Stimulated activated CD8-positive, alpha-beta memory T cell treated with anti-CD3 and anti-CD28 coated beads, Interleukin-2, amount 100 ng/mL, for 48 hours (primary cell): ENCODE measurements at places on chromosomes 7 and 10.

- DNase-seq: no peak
Observed at GRCh38 chr7:131173145-131173890, 154.4 kb upstream of the MKLN1 start.

DNA sequence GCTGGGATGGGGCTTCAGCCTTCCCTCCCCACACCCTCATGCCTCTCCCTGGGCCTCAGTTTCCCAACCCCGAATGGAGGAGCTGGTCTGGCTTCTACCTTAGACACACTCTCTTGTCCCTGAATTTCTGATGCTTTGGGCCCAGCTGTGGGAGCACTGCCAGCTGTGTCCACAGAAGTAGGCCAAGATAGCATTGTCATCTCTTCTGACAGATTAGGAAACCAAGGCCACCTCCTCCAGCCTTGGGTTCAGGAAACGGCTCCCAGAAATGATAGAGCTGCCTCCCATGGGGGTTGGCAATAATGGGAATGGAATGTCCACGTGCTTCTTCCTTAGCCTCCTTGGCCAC is 1.3 kb downstream of the PPIF start:
- no peak for DNase-seq

DNA sequence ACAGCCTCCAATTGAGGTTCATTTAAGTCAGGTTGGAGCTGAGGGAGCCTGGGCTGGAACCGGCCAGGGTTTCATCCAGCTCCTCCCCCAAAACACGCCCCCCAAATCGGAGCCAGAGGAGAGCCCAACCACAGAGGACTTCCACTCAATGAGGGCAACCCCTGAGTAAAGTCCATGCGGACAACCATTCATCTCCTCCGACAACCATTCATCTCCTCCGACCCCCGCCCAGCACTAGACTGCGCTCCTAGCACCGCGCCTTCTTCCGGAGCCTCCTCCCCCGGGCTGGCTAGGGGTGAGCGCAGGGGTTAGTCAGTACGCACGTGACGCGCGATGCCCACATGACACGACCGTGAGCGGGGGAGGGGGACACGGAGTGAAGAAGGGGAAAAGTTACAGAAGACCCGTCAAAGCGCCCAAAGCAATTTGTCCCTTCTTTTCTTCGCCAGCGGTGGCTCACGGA is 1.4 kb downstream of the MAGI2 start:
- DNase-seq: no peak

GRCh38 chr7:94873239-94873638 is 34.2 kb upstream of the PPP1R9A start:
- DNase-seq: no peak

GRCh38 chr10:135601-136464 is 578 bp downstream of the ZMYND11 start:
- peak; percentile 39 for DNase-seq

DNA sequence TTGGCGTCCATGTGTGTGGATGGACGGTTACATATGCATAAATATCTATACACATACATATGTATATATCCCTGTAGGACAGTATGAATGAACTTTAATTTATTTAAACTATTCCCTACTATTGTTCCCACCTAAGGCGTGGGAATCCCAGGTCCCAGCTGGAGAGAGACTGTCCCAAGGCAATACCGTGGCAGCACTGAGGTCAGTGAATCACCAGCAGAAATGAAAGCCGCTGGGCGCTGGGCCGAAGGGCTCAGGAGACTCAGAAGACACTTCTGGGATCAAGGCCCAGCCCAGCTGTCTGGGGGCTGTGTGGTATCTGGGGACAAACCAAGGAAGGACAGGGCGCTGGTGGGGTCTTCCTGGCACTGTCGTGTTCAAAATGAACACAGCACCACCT is 49.6 kb upstream of the MYL10 start:
- DNase-seq: no peak

- DNase-seq: no peak
Observed at GRCh38 chr7:55641811-55642210, 69.5 kb upstream of the VOPP1 start.

GRCh38 chr7:30717181-30717580 is 34.8 kb upstream of the INMT start:
- DNase-seq: no peak

- DNase-seq: no peak
Observed at GRCh38 chr10:117071286-117072050, 66.5 kb upstream of the SHTN1 start.

- DNase-seq: no peak
Observed at GRCh38 chr10:100359529-100360150, 12.6 kb downstream of the SCD start.

DNA sequence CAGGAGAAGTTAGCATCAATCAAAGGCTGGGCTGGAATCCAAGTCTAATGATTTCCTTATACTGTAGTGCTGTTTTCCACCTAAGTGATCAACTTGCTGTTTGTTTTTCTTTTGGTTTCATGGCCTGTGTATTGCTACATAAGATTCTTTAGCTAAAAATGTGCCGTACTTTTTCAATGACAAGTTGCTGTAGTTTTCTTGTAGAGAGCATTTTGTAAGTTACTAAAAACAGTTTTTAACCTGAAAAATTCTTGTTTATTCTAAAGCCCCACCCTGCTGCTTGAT is 1.3 kb downstream of the HELLS start:
- no peak for DNase-seq

- no peak for DNase-seq
Observed at GRCh38 chr10:132223611-132224342, 37.0 kb downstream of the DPYSL4 start.
